GM23248 (cell line): ENCODE measurements at places on chromosomes 16 and 17. TPM values are rescaled to one million over a fixed set of nuclear protein-coding genes. Genes with fewer than 3 reads are reported as not detected.
A peak's percentile ranks its signal among the peaks of the same experiment; 100 is the strongest.

The PRSS21 gene
- total RNA-seq, result not detected in 2 replicates

The STH gene
- total RNA-seq, result not detected in 2 replicates

The UNC45B gene
- total RNA-seq, result not detected in 2 replicates

The CES1 gene
- 0.76 TPM in 1 of 2 replicates, not detected in the other for total RNA-seq

The DDX52 gene
- total RNA-seq, result 26.7 and 34.7 TPM in 2 replicates

The NATD1 gene
- 5.0 and 9.6 TPM in 2 replicates for total RNA-seq

GRCh38 chr17:797236-797840 lies 15.2 kb downstream of the MRM3 start:
- no peak for DNase-seq

- peak; percentile 93 for DNase-seq
These were observed 27.4 kb downstream of the NDEL1 start for GRCh38 chr17:8463099-8463498.

- DNase-seq, result no peak
These were observed 48.0 kb downstream of the TMEM235 start for GRCh38 chr17:78279360-78279990.

DNA sequence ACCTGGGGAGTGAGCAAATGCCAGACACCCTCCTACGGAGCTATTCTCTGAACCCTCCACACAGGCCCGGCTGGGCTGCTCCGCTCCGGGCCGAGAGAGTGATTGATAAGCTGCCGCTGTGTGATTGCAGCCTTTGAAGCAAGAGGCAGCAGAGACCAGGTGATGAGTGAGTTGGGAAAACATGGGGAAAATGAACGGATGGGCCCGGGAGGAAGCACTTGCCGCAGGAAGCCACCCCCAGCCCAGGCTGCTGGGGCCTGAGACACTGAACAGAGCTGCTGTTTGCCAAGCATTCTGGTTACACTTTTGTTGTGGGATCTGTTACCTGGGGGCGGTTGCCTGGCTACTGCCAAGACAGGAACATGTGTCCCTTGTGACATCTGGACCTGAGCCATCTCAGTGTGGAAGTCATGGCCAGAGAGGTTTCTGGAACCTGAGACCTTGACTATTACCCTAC lies 46.4 kb upstream of the KLHDC4 start:
- DNase-seq, result no peak

DNA sequence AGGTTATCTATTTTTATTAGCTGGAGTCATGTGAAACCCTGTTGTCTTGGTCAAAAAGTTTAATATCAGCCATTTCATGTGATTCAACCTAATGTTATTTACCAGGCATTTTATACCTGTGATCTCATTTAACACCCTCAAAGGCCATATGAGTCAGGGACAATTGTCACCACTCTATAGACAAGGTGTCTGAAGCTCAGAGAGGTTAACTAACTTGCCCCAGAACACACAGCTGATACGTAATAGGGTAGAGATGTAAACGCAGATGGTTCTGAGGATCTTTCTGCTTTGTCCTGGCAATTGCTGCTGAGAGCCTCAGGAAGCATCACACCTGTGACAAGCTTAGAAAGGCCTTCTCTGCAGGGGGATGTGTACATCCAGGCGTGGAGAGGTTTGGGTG lies 4.9 kb downstream of the CD300A start:
- no peak for DNase-seq

GRCh38 chr17:9237661-9238301 lies 216.5 kb downstream of the NTN1 start:
- no peak for DNase-seq

DNA sequence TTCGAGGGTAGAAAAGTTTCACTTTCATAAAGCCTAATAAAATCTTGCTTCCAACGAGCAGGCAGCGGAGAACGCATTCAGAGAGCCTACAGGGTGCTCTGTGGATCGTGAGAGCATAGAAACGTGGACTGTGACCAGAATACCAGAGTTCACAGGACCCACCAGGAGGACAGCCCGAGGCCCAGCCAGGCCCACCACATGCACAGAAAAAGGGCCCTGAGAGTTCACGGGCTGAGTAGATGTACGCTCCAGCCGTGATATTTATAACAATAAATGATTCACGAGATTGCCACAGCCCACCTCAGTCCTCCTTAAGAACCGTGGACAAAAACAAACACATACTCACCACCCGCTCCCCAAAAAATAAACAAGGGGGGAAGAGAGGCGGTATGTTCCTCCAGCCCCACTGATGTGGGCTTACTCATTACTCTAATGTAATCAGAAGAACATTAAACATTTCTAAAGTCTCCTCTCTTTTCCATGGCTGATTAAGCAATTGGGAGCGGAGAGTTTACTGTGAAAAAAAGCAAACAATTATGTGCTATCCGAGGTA lies 207.2 kb downstream of the C16orf78 start:
- no peak for DNase-seq

GRCh38 chr16:30949650-30950515 lies 1.0 kb downstream of the ORAI3 start:
- peak; percentile 90 for DNase-seq

GRCh38 chr16:87098976-87099720 lies 218.0 kb downstream of the C16orf95 start:
- no peak for DNase-seq

- no peak for DNase-seq
These were observed 129.1 kb downstream of the STX8 start for GRCh38 chr17:9446528-9446927.

- DNase-seq, result peak; percentile 76
These were observed 35.5 kb upstream of the TMEM92 start for GRCh38 chr17:50238601-50239280.

DNA sequence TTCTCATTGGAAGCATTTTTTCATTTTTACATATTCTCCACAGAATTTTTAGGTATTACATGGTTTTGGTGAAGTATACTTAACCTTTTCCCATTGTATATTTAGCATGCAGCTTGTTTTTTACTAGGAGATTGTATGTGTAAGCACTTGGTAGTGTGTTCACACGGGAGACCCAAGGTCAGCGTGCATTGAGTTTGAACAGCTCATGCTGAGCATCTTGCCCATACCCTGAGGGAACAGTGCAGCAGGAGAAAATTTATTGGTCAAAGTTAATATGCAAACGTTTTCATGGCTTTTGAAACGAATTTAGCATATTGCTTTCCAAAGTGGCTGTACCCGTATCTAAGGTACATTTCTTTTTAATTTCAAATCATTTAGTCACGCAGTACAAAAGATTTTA lies 168.7 kb downstream of the MRTFB start:
- DNase-seq, result no peak

GRCh38 chr16:66728804-66729203 lies 22.6 kb downstream of the DYNC1LI2 start:
- no peak for DNase-seq

DNA sequence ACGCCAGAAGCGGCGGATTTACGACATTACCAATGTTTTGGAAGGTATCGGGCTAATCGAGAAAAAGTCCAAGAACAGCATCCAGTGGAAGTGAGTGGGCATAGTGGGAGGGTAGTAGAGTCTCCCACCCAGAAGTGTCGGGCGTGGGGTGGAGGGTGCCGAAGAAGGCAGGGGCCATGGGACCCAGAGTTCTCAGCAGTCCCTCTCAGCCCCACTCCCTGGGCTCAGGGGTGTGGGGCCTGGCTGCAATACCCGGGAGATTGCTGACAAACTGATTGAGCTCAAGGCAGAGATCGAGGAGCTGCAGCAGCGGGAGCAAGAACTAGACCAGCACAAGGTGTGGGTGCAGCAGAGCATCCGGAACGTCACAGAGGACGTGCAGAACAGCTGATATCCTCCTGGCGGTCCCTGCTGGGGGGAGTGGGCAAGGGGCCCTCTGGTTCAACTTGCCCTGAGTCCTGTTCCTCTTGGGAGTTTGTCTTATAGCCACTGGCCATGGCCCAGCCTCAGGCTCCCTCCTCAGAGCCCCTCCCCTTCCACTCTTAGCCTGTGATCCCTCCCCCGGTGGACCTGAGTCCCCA lies 916 bp downstream of the E2F4 start:
- DNase-seq, result no peak

- peak; percentile 94 for DNase-seq
These were observed 206.7 kb downstream of the RPTOR start for GRCh38 chr17:80751070-80751945.

- DNase-seq, result no peak
These were observed 255.0 kb upstream of the ZFHX3 start for GRCh38 chr16:73302942-73303341.

- no peak for DNase-seq
These were observed 76.3 kb upstream of the AXIN2 start for GRCh38 chr17:65637786-65638185.

DNA sequence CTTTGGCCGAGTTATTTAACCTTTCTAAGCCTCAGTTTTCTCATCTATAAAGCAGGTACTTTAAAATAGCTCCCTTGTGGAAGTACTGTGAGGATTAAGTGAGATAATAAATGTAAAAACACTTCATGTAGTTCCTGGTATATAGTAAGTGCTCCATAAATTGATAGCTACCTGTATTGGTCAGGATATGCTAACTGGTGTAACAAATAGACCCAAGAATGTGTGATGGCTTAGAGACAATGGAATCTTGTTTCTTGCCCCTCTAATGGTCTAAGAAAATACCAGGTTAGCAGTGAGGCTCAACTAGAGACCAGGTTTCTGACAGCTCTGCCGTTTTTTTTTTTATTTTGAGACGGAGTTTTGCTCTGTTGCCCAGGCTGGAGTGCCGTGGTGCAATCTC lies 29.8 kb downstream of the CCR7 start:
- no peak for DNase-seq

DNA sequence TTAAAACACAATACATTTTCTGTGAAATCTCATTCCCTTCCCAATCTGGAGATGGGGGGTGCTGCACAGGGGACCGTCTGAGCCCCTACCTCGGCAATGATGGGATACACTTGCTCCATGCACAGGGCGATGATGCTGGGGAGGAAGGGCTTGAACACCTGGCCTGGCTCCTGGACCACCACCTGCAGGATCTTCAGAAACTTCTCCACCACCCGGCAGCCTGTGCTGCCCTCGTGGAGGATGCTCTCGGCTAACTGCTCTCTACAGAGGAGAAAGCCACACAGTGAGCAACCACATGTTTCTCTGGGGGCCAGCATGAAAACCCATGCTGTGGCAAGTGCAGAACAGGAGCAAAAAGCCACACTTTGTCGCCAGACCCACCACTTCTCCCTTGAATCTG lies 42.4 kb upstream of the GSG1L start:
- no peak for DNase-seq

- no peak for DNase-seq
These were observed 46.8 kb downstream of the HIC1 start for GRCh38 chr17:2101448-2102257.

GRCh38 chr17:39648616-39649366 lies 11.8 kb downstream of the STARD3 start:
- DNase-seq, result no peak

DNA sequence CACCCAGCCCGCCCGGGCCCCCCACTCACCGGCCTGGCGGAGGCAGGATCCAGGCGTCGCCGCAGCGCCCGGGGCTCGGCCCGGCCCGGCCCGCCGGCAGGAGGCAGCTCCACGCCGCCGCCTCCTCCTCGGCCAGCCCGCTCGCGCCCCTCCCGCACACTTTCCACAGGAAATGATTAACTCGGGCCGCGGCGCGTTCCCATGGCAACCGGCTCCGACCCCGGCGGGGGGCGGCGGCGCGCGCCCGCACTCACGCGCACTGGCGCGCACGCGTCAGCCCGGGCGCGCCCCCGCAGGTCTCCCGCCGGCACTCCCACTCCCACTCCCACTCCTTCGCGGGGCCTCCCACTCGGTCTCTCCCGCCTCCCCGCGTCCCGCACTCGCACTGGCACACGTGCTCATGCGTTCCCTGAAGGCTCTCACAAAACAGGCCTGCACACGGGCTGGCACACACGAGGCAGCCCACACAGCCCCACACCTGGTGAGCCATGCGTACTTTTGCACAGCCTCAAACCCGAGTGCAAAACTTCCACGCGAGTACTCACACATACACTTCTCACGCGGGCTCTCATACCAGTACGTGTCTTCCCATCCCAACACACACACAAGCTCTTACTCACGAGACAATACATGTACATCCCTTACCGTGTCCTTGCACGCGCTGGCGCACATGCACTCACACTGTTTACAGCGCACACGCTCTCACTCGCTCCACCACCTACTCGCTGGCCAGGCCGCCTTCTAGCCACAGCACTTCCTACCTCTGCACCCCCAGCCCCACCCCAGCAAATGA lies at the start of gene KIFC3:
Gene KIFC3 (minus strand): TSS at position 151 of the 793 bp plus-strand sequence. CDS start 4,248 bp downstream, outside the sequence.
- peak; percentile 92 for DNase-seq

DNA sequence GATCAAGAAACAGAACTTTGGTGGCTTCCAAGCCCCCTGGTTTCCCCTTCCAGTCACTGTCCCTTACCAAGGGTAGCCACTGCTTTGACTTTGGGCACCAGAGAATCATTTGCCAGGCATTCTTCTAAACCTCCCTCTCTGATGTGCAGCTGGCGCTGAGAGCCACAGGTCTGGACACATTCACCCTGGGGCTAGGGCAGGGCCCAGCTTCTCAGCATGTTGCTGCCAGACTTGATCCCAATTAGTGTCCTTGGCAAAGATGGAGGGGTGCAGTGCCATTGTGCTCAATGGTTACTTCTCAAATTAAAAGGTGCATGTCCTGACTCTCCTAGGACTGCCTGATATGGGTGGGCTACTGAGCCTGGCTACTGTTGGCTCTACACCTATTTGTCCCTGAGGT lies 7.6 kb upstream of the SLC47A2 start:
- DNase-seq, result no peak

DNA sequence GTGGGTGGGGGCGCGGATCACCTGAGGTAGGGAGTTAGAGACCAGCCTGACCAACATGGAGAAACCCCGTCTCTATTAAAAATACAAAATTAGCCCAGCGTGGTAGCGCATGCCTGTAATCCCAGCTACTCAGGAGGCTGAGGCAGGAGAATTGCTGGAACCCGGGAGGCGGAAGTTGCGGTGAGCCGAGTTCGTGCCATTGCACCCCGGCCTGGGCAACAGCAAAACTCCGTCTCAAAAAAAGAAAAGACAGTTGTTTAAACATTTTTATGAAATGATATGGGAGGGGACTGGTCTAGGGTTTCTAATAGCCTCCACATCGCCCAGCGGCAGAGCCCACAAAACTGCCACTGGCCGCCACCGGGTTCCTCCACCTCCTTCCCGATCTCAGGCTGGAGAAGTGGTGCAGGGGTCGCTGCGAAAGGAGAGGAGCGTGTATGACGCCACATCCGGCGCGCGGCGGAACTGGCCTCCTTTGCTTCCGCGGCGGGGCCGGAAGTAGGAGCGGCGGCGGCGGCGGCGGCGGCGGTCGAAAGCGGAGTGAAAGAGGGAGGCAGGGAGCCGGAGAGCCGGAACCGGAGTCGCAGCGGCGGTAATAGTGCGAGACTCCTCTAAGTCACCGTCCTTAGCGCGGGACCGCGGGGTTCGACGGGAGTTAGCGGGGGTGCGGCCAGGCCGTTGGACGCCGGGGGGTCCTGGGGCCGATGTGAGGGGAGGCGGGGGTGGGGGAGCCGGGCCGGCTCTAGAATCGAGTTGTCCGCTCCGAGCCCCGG lies at the start of gene PPP4C:
Gene PPP4C (plus strand): TSS at position 492 of the 773 bp plus-strand sequence. CDS start 384 bp downstream, outside the sequence.
- peak; percentile 97 for DNase-seq
